ENCODE measurements at places on chromosomes 7 and 10.
A peak's percentile ranks its signal among the peaks of the same experiment; 100 is the strongest.

DNA sequence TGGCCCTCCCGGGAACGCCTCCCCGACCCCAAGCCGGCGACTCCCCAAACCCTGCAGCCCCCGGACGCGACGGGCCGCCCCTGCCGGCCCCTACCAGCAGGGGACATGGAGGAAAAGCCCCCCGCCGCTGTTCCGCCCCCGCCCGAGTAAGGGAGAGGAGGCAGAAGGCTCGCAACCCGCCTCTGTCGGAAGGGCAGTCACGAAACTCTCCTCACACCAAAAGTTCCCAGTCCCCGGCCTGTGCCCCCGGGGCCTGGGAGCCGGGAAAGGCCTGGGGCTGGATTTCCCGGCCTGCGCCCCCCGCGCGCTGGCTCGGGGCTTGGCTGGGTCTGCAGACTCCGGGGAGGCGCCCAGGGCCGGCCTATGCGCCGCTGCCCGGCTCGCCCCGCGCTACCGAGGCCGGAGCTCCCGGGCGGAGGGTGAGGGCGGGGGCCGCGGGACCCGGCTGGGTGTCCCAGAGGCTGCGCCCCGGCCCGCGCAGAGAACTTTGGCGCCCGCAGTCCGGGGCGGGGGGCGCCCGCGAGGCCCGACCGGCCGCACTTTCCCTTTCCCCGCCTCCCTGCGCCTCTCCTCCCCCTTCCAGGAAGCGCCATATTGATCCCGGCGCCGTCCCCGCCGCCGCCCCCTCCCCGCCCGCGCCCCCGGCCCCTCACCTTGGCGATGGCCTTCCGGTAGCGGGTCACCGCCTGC, 728 bp downstream of the PARD3 start:
- no peak for DNase-seq

- no peak for DNase-seq
Measured at GRCh38 chr7:126637538-126637937, 615.2 kb downstream of the GRM8 start.

- no peak for DNase-seq
Measured at GRCh38 chr10:86082556-86082955, 284.0 kb downstream of the GRID1 start.

- peak; percentile 59 for DNase-seq
Measured at GRCh38 chr7:75617634-75618234, 121.0 kb downstream of the HIP1 start.

- DNase-seq = no peak
Measured at GRCh38 chr10:1526436-1527055, 210.8 kb downstream of the ADARB2 start.

- peak; percentile 22 for DNase-seq
Measured at GRCh38 chr7:32479574-32480200, 10.5 kb downstream of the LSM5 start.

- DNase-seq = no peak
Measured at GRCh38 chr10:2813693-2814092, 253.7 kb upstream of the PFKP start.

Data from CD4-positive, alpha-beta T cell treated with Interleukin-15 for 4 hours (primary cell).